T-helper 22 cell (primary cell): ENCODE measurements at places on chromosomes 16 and 17.

- DNase-seq, result no peak
These were observed 301.7 kb downstream of the KIF2B start for GRCh38 chr17:54124456-54124855.

GRCh38 chr17:71902894-71903506, 217.8 kb upstream of the SOX9 start:
- DNase-seq, result no peak

DNA sequence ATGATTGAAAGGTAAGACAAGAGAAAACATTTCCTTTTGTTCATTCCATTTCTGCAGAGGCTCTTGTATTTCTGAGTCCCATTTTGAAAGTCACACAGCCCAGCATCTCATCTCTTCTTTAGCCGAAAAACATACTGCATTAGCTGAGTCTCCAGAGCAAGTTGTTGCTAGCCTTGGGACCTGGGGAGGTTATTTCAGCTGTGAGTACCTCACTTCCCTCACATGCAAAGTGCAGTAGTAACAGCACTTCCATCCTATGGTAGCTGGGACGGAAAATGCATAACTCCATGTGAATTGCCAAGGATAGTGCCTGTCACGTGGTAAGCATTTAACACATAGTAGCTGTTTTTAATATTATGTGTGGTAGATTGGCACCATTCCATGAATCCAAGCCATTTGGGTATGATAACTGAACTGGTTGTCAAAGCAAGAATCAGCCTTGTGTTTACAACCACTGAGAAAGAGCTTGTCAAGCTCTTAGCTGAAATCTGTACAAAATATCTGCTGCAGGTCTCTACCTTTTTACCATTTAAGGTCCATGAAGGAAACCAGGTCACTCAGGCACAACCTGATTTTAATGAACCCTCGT, 345.7 kb downstream of the CDH13 start:
- DNase-seq, result no peak

DNA sequence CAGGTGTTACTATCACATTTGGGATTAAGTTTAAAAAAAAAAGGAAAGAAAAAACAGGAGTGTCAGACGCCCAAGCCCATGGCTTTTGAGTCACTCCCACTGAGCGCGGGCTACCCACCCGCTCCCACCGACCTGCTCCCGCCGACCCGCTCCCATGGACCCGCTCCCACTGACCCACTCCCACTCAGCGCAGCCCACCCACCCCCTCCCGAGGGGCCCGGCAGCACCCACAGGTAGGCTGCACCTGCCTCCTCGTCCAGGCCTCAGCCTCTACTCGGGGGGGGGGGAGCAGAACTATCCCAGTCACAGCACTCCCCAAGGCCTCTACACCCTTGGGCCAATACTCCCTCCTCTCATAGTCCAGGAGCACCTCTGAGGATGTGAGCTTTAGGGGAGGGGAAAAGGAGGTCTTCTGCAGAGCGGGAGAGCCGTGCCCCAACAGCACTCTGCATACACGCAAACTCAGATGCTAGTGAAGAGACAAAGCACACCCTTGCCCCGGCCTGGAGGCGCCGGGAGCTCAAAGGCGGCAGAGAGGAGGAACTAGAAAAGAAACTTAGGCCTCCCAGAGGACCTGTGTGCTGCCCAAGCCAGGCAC, 2.9 kb downstream of the CLUH start:
- no peak for DNase-seq

- no peak for DNase-seq
These were observed 149.1 kb downstream of the PRKCA start for GRCh38 chr17:66451188-66452149.

- DNase-seq, result no peak
These were observed 49.8 kb upstream of the CHMP6 start for GRCh38 chr17:80941743-80942422.

DNA sequence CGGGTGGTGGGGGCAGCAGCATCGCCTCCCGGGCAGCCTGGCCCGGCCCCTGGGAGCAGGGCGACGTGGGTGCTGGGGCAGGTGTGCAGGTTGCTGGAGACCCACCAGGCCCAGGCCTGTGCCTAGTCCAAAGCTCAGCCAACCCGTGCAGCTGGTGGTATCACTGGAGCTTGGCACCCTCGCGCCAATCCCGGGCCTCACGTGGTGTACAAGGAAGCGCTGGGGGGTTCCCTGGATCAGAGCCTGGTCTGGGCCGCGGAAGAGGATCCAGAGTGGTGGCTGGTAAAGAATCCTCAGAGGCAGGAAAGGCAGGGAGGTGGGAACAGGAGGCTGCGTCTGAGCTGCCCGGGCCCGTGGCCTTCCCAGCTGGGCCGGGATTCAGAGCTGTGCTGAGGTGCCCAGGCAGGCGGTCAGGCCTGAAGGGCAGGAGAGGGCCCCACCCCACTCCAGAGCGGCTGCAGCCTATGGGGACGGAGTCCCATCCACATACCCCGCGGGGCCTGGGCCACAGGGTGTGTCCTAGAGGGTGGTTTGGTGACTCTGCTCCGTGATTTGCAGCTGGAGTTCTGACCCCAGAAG, 36.2 kb downstream of the ZFPM1 start:
- no peak for DNase-seq

DNA sequence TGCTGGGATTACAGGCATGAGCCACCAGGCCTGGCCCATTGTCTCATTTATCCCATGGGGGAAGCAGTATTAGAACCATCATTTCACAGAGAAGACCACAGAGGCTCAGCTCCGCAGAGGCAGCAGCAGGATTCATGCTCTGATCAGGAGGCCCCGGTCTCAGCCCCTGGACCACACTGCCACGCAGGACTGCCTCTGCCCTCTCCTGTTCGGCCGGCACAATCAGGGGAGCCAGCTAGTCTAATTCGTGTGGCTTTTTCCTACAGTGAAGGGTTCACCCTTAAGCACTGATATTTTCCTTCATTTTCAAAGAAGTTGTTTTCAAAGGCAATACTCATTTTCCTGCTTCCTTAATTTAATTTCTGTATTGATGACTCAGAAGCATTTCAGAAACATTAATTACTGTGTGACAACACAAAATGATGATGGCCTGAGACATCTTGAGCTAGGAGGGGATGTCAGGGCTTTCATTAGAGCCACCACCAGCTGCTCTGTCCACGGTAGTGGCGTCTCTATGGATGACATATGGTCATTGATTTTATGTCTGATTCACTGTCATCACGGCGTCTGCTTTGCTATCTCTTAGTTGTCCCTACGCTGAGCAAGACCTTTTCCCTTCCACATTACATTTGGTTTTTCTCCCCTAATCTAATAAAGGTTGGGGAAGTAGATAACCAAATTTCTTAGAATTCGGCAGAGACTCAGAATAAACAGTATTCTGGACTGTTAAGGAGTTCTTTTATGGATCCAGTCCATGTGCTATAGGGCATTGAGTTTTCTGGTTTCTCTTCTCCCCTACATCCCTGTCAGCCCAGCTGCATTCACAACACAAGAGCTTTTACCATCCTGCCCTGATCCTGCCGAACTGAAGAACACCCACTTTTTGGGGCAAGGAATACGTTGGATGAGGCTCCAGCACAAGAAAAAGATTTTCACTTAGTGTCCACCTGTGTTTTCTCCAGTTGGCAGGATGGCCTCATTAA, 314.0 kb downstream of the SLC39A11 start:
- no peak for DNase-seq

DNA sequence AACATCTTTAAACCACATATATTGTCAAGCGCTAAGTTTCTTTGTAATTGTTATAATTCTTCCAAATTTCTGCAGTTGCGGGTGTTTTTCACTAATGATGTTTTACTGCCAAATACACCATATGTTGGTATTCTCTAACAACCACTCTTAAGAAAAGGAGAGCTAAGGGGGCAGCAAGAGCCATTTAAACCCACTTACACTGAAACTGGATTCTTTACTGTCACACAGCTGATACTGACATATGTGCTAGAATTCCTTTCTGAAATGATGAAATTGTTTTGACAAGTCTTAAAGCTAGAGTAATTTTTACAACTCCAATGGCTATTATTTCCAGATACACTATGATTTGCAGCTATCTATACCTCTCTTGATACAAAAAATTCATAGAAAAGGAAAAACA, 483.1 kb downstream of the CDH11 start:
- DNase-seq, result no peak

DNA sequence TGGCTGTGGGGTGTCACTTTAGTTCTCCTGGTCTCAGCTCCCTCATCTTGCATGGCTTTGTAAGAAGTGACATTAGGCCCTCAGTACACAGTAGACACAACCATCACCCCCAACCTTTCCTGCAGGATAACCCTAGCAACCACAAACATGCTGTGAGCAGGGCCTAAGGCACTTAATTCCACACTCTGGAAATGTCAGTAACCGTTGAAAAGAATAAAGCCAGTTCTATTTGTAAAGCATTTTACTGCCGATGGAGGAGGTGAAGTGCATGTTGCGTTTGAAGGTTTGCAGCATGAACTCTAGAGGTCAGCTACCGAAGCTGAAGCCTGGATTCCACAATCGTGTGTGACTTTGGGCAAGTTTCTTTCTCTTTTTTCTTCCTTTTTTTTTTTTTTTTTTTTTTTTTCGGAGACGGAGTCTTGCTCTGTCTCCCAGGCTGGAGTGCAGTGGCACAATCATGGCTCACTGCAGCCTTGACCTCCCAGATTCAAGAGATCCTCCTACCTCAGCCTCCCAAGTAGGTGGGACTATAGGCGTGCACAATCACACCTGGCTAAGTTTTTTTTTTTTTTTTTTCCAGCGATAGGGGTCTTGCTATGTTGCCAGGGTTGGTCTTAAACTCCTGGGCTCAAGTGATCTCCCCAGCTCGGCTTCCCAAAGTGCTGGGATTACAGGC, 26.1 kb upstream of the TOB1 start:
- DNase-seq, result no peak

DNA sequence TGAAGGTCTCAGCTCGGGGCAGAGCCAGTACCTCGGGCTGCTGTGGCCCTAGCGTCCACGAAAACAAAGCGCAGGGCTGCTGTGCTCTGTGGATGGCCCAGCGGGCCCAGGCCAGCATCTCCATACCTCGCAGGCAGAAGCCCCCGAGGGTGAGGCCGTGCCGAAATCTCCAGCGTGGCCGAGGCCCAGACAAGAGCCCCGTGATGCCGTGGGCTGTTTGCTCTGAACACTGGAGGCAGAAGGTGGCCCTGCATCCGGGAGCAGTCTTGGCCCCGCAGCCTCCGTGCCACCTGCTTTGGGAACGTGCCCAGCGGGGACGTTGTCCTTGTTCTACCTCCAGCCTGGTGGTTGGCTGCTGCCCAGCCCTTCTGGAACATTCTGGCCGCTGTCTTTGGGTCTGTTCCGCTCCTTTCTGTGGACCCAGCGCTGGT, 121.4 kb downstream of the BANP start:
- no peak for DNase-seq

- no peak for DNase-seq
These were observed 193.4 kb downstream of the LGALS9B start for GRCh38 chr17:20273741-20274500.

- DNase-seq, result no peak
These were observed 26.5 kb downstream of the KAT7 start for GRCh38 chr17:49814781-49815529.

DNA sequence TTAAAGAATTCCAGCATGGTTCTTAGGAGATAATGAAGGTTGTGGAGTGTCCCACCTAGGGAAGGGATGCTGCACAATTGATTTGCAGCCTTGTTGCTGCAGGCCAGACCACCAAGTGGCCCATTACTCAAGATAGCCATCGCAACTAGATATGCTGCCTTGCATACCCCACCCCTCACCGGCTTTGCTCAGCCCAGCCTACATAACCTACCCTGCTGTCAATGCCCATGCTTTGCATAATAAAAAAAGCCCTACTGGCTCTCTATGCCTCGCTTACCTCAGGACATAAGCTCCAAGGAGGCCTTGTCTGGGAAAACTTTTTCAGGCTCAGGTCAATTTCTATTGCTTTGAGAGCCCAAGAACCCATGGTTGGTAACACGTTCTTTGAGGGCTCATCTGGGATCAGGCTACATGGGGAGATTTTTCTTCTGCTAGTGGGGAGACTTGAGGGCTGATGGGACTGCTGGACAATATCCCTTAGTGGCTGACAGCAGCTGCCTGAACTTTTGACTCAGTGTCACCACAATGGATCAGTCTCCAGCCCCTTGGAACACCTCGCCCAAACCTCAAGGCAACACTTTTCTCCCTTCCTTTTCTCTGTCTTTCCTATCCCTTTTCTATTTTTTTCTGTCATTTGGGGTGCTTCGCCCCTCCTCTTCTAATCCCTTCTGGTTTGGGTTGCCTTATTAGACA, 38.3 kb downstream of the SCPEP1 start:
- no peak for DNase-seq

- DNase-seq, result no peak
These were observed 103.1 kb downstream of the AATF start for GRCh38 chr17:37051833-37052232.

DNA sequence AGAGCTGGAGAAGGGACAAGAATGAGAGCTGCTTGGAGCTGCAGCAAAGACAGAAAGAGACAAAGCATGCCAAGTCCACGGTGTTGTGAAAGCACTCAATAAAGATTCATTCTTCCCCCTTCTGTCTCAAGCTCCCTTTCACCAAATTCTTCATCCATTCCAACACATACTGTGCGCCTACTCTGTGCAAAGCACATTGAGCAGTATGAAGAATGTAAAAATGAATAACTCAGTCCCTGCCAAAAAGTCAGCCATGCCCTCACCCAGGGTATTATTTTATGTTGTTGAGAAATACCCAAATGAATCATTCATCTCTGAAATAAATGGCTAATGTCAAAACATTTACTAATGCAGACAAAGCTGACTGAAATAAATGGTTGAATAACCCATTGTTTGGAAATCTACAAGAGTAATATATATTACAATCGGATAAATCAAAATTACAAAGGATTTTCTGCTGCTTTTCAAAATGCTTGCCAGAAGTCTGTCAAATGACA, 282.9 kb upstream of the IRX5 start:
- DNase-seq, result no peak

GRCh38 chr17:688100-688989, 26.3 kb downstream of the VPS53 start:
- DNase-seq, result no peak

DNA sequence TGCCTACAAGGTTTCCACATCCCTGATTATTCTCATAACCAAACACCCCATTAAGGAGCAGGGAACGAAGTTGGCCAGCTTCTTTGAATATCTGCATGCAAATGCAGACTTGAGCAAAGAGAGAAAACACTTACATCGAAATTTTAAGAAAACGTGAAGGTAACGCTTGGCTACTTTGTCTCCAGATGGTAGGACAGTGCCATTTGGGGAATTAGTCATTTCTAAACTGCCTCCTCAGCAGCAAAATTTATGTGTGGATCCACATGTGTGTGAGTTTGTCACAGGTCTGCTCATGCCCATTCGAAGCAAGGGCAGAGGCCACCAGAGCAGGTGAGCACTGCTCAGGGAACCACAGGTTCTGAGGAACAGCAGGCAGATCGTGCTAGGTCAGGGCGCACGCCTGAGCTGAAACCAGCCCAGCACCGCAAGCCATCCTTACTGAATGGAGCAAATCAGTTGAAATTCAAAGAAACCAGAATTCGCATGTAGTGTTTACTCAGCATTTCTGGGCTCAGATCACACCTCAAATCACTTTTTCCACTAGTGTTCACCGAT, 80.1 kb downstream of the SOCS1 start:
- DNase-seq, result no peak
